Stimulated activated CD4-positive, alpha-beta T cell treated with anti-CD3 and anti-CD28 coated beads, Interleukin-4, amount 100 ng/mL, for 1 hour (primary cell): ENCODE measurements at places on chromosomes 13 and 19.
A peak's percentile ranks its signal among the peaks of the same experiment; 100 is the strongest.

DNA sequence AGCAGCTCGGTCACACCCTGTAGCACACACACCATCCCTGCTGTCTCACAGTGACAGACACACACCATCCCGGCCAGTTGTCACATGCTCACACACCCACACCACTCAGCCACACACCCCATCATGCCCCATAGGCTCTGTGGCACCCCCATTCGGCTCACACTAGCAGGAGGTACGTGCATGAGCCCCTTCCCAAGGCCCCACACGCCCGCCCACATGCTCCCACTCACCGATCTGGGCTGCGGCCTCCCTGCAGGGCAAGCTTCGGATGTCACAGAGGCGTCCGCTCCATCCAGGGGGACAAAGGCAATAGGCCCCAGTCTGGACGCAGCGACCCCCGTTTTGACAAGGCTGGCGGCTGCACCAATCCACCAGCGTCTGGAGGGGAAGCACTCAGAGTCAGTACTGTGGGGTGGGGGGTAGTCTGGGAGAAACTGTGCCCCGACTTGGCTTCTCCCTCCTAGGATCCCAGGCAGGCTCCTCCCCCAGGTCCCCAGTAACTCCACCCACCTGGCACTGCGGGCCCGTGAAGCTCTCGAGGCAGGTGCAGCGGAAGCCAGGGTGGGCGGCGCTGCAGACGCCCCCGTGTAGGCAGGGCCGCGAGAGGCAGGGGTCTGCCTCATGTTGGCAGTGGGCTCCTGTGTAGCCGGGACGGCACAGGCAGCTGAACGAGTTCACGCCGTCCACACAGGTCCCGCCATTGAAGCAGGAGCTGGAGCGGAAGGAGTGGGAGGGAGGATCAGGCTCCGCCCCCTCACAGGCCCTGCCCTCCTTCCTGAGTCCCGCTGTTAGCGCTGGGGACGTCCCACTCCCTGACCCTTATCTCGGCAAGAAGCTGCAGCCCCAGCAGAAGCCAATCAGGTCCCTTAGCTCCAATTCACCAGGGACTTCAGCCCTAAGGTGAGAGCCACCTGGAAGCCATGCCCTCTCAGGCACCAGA, 20.1 kb downstream of the NOTCH3 start:
- DNase-seq: no peak

GRCh38 chr13:61685682-61686012, 270.0 kb upstream of the PCDH20 start:
- DNase-seq: no peak

DNA sequence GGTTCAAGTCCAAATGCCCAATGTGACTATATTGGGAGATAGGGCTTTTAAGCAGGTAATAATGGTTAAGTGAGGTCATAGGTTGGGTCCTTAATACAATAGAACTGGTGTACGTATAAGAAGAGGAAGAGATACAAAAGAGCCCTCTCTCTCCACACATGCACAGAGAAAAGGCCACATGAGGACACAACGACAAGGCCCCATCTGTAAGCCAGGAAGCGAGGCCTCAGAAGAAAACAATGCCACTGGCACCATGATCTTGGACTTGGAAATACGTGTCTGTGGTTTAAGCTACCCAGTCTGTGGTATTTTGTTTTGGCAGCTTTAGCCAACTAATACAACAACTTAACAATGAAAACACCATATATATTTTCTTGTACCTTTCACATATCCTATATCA, 23.4 kb upstream of the RFC3 start:
- no peak for DNase-seq

- peak; percentile 7 for DNase-seq
Measured at GRCh38 chr13:26377038-26377437, 123.1 kb downstream of the CDK8 start.

GRCh38 chr13:44368062-44368591, 5.5 kb upstream of the SERP2 start:
- DNase-seq: no peak

DNA sequence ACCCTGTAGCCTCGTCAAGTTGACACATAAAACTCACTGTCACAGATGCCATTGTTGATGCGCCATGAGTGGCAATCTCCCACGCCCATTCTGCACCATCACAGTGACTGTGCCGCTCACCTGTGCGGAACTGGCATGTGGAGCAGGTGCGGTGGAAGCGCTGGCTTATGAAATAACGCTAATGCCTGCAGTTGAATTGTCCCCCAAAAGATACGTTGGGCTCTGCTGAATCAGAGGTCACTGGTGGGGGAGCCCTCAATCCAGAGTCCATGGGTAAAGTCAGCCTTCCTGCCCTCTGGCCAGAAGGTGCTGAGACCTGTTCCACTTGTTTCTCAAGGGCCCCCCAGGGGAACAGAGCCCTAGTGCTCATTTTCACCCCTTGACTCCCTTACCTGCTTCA, 2.9 kb upstream of the ARHGEF7 start:
- no peak for DNase-seq

DNA sequence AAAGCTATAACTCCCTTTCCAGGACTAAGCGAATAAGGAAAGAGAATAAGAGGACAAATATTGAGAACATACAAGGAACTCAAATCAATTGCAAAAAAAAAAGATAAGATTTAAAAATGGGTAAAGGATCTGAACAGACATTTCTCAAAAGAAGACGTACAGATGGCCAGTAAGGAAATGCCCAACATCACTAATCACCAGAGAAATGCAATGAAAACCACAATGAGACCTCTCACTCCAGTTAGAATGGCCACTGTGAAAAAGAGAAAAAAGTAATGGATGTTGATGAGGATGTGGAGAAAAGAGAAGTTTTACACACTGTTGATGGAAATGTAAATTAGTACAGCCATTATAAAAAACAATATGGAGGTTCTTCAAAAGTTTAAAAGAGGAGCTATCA, 63.8 kb downstream of the VWA8 start:
- DNase-seq: no peak

DNA sequence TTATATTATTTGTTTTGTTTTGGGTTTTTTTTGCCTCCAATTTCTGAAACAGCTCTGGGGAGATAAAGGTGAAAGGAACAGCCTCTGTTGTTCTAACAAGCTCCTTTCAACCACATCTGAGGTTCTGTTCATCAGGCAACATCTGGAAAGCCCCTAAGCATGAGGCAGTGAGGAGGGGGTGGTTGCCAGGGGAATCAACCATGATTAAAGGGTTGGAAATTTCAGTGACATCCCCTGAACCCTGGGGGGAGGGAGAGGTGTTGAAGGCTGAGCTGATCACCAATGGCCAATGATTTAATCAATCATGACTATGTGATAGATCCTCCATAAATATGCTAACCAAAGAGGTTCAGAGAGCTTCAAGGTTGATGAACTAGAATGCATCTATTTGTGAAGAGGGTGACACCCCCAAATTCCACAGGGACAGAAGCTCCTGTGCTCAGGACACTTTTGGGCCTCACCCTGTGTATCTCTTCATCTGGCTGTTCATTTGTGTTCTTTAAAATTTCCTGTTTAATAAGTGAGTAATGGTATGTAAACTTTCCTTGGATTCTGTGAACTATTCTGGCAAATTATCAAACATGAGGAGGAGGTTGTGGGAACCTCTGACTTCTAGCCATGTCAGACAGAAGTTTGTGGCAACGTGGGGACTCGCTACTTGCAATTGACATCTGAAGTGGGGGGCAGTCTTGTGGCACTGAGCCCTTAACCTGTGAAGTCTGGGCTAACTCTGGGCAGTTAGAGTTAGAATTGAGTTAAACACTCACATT, 221.3 kb downstream of the NHLRC3 start:
- DNase-seq: peak; percentile 26

DNA sequence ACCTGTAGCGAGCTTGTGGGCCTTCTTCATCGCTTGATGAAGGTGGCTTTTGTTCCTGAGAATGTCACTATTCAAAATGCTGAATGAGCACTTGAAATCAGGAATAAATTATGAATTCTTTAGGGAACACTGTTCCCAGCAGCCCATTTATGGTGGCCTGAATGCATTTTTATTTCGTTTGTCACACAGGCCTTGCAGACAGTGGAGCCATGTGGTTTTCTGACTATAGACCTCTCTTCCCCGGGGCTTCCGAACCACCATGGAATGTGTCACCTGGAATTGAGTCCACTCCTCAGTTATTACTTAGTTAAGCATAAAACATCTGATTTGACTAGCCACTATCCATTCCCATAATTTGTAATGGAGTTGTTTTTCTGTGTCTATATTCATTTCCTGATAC, 396.9 kb downstream of the IRS2 start:
- DNase-seq: no peak

DNA sequence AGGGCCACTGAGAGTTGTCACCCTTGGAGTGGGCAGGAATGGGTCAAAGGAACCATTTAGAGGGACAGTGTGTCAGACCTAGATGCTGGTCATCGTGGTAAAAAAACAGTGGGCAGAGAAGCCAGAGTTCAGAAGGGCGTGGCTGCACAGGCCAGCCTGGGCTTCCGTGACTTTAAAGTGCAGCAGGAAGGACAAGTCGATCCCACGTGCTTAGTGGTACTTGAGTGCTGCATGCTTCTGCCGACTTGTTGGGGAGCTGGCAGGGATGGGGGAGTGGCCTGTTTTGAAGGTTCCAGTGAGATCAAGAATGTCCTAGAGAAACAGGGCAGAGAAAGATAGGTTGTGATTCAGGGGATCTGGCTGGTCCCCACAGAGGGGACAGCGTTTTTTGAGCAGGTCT, 17.0 kb downstream of the LYL1 start:
- DNase-seq: no peak

- DNase-seq: peak; percentile 65
Measured at GRCh38 chr13:106570299-106570852, 2.4 kb upstream of the ARGLU1 start.

- DNase-seq: no peak
Measured at GRCh38 chr13:38879278-38879677, 111.4 kb downstream of the STOML3 start.

GRCh38 chr19:33509774-33510173, 11.8 kb downstream of the PEPD start:
- no peak for DNase-seq

GRCh38 chr19:42252365-42253244, 2.3 kb downstream of the ERF start:
- DNase-seq: no peak

GRCh38 chr13:106400289-106400688, 135.2 kb downstream of the EFNB2 start:
- DNase-seq: no peak

- no peak for DNase-seq
Measured at GRCh38 chr13:112869202-112870050, 99.6 kb upstream of the MCF2L start.

DNA sequence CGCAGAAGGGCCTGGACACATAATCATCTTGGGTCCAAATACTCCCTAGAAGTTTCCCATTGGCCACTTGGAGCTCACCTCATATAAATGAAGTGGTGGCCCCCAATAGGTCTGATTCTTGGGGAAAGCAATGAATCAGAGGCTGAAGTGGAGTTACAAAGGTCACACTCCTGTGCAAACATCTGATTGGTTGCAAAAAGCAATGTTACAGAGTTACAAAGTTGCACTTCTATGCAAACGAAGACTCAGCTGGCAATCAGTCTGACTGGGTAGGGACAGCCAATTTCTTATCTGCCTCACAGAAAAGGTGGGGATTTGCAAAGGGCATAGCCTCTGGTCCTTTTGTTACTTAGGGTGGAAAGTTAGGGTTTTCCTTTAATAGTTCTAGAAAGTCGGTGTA, 1.8 kb upstream of the GPR180 start:
- no peak for DNase-seq

GRCh38 chr19:54201172-54201701, 579 bp downstream of the RPS9 start:
- no peak for DNase-seq

DNA sequence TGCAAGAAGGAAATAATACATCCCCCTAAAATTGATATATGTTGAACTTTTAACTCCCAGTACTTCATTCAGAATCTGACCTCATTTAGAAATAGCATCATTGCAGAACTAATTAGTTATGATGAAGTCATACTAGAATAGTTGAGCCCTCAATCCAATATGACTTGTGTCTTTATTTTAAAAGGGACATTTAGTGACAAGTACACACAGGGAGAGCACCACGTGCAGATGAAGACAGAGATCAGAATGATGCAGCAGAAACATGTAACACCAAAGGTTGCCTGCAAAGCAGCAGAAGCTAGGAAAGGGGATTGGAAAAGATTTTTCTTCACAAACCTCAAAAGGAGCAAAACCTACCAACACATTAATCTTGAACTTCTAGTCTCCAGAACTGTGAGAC, 2602.5 kb downstream of the PCDH9 start:
- DNase-seq: no peak

DNA sequence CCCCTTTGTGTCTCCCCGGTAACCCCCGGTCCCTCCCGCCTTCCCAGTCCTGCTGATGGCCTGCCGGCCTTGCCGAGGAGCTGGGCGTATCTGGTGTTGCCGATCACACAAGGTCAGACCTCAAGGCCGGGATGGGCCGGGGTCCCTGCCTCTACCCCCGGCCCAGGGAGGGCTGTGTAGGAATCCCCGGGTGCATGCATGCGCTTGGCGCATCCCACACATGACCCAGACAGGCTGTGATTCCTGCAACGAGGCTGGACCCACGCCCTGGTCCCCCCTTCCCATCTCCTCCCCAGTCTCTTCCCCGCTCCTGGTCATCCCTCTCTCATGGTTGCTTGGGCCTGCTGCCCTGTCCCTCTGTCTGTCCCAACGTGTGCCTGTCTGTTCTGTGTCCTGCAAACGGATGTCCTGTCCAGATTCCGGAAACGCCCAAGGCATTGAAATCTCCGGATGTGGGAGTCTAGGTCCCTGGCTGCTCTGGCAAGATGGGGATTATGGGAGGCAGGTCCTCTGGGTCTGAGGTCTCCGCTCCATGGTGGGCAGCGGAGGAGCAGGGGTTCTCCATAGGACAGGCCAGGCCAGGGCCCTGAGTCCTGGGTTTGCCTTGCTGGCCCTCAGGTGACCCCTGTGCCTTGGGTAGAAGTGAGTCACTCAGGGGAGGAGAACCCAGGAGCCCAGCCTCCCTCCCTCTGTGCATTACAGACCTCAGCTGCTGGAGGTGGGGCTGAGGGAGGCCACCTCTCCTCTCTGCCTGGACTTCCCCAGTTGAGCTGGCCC, 1.6 kb downstream of the PKN1 start:
- peak; percentile 47 for DNase-seq

DNA sequence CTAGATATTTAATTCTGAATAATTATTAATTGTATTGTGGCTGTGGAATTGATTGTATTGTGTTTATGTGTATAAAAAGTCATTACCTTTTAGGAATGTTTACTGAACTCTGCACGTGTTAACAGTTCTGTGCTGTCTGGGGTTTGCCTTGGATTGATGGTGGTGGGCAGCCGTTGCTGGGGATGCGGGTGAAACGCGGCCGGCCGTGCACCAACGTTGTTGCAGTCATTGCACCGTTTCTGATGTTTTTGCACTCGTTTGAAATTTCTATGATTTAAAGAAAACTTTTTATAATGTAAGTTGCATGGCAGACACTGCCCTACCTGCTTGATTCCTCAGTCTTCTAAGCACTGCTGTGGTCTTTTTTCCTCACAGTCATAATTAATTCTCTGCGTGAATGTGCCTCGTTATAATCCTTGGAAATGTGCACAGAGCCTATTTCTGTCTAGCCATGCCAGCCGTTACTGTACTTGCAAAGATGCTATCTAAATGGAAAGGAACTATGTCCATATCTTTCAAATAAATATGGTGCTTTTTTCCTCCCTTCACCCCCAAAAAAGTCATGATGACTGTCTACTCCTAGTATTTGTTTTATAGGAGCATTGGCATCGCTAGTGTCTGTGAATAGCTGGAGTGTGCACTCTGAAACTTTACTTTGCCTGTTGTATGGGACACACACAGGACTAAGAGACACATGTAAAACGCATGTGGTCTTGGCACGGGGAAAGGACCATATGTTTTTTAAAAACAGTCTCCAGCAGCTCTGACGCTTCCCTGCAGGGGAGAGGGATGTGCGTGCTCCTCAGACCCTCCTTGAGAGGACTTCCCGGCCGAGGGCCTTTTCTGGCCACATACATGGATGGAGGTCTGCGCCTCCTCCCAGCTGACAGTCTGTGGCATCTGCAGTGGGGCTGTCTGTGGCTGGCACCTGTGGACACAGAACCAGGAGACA, 40.7 kb upstream of the MCF2L start:
- no peak for DNase-seq
